ENCODE measurements at places on chromosomes 5 and 9.

DNA sequence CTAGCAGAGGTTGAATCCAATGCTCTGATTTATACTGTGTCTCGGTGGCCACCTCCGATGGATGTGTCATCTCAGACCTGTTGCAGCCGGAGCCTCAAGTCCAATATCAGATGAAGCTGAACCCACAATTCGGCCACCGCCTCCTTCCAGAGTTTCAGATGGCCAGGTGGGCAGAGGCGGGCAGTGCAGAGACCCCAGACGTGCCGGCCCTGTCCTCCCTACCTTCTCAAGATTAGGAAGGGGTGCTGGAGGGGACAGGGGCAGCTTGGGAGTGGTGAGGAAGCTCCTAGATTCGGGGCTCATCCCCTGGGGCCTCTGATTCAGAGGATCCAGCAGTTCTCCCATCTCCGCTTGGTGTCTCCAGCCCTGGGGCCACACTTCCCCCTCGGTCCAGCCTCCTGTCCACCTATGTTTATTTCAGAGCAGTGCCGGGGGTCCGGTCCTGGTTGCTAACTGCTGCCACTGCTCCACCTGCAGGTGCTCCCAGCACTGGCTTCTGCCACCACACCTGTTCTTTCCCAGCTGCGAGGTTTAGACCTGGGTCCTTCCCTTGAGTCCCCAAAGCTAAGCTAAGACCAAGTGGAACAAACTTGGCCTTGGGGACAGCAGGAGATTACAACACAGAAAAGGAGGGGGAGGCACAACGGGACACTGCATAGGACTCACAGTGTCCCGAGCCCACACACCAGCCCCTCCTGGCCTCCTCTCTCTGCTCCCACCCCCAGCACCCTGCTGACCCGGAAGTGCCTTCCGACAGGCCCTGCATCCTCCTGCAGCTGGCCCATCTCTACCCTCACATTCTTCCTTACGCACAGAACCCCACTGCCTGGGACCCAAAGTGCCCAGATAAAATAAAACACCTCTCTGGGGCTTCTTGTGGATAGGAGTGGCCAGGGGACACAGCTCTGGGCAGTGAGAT lies 81.6 kb downstream of the NTNG2 start:
- DNase-seq = no peak

GRCh38 chr5:160165137-160166068 lies 46.2 kb upstream of the PWWP2A start:
- no peak for DNase-seq

GRCh38 chr5:91824406-91824805 lies 441.3 kb upstream of the ARRDC3 start:
- DNase-seq = no peak

DNA sequence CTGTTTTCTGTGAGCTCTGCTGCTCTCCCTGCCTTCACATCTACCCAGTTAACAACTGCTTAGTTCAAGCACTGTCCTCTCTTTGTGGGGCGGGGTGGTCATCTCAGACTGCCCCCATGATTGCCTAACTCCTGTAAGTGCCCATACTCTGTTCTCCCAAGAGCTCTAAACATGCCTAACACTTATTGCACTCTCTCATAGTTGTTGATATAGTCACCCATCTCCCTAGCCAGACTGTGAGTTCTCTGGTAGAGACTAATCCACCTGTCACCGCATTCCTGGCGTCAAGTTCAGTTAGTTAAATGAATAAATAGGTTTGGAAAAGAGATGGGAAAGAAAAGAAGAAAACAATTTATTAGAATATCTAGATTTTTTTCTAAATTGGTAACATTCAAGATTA lies 18.3 kb upstream of the MUSK start:
- no peak for DNase-seq

GRCh38 chr9:99294850-99295461 lies 72.9 kb downstream of the SEC61B start:
- DNase-seq = no peak

All from NCI-H1092 (cell line).